ENCODE measurements at places on chromosomes 7 and 10.

- no peak for DNase-seq
These were observed 143.4 kb downstream of the TPST1 start for GRCh38 chr7:66348531-66348930.

GRCh38 chr10:16867990-16868389, 50.8 kb upstream of the RSU1 start:
- no peak for DNase-seq

DNA sequence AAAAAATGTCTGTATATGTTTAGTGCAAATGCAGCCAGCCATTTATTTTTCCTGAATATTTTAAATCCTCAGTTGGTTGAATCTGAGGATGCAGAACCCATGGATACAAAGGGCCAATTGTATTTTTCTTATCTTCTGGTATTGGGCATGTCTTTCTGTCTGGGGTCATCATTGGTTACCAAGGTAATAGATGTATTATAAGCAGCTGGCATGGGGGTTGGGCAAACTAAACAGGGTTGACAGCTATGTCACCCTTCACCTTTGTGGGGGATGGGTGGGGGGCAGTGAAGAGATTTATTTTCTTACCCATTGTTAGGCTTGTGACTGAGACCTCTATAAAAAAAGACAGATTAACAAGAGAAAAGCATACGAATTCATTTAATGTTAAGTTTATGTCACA, 38.8 kb downstream of the CDHR3 start:
- DNase-seq = no peak

- no peak for DNase-seq
These were observed 12.3 kb downstream of the STX1A start for GRCh38 chr7:73707045-73707631.

- DNase-seq = no peak
These were observed 10.8 kb upstream of the PVRIG start for GRCh38 chr7:100208911-100209408.

DNA sequence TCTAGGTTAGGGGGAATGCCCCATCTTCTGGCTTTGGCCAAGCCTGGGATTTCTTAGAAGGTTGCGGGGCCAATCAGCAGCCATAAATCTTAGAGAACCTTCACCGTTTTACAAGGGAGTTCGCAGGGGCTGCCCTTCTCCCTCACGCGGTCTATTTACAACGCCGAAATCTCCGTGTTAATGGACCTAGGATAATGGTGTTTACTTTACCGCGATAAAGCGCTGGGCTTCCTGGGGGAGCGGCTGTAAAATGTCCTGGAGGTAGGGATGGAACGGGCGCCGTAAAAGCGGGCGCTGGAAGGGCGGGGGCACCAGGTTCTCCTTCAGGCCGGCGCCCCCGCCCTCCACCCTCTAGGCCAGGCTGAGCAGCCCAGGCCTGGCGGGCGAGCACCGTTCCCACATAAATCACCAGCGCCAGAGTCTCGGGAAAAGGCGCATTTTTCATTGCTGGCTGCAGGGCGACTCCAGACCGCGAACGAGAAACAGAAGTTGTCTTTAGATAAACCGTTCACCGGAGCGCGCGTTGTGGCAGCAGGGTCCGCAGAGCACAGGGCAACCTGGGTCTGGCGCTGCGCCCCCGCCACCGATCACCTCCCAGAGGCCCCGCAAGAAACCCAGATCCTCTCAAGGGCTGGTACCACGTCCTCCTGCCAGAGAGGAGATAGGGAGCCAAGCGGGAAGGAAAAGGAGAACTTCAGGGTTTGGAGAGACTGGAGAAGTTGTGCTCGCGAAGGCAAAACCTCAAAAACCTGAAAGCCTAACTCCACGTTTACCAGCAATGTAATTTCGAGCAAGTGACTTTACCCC, 12.5 kb upstream of the NKX2-3 start:
- DNase-seq = no peak

DNA sequence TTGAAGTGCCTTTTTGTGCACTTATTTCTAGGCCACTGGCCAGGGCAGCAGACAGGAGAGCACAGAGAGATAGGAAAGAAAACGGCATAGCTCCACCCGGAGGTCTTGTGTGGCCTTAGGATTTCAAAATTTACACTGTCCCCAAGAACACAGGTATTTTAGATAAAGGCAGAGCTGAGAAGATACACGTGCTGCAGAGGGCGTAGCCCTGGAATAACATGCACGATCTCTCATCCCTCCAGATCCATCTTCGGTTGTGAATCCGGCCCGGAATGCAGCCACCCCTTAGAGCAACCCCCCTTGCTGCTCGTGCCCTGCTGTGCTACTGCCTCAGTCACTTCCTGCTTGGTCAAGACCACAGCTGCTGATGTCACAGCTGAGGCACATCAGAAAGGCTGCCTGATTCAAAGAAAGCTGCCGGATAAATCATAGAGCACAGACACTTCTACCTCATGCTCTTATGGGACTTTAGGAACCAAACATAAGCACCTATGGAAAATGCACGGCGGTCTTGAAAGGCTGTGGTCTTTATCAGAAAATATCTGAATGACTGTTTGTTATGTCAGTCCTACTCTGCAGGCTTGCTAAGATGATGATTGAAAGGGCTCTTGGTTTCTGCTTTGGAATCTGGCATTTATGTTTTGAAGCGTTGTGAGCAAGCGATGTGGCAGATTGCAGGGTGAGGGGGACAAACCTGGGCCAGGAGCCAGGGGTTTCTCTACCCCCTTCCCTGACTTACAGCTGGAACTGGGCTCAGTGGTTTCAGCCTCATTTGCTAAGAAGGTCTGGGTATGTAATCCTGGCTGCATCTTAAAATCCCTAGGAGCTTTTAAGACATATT, 152.0 kb downstream of the SVIL start:
- no peak for DNase-seq

DNA sequence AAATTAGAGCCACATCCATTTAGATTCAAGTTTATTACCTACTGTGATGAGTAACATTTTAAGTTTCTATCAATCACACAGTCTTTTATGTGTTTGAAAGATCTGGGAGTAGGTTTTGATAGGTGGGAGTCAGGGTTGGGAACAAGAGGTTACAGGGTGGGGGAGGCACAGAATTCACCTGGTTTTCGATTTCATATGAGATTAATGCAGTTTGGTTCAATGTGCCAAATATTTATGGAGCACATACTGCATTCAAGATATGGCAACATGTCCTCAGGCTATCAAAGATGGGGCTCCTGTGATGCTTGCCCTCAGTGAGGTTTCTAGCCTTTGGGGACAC, 564.1 kb downstream of the SUGCT start:
- DNase-seq = no peak

GRCh38 chr7:151623766-151624165, 104.1 kb upstream of the RHEB start:
- DNase-seq = no peak

DNA sequence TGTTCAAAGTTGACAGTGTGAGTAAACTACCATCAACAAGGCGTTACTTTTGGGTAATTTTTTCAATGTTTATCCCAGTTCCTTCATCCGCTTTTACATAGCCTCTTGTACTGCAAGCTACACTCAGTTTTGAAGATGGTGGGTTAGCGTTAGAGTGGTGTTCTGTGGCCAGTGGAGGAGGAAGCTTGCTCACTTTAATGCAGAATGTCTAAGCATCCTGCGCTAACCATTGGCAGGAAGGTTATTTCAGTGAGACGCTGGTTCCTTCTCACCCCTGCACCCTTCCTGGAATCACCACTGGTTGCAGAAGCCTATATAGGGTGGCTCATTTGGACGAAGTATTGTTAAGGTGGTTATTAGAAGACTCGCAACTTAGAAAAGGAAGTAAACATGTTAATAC, 159.1 kb downstream of the CELF2 start:
- DNase-seq = no peak

DNA sequence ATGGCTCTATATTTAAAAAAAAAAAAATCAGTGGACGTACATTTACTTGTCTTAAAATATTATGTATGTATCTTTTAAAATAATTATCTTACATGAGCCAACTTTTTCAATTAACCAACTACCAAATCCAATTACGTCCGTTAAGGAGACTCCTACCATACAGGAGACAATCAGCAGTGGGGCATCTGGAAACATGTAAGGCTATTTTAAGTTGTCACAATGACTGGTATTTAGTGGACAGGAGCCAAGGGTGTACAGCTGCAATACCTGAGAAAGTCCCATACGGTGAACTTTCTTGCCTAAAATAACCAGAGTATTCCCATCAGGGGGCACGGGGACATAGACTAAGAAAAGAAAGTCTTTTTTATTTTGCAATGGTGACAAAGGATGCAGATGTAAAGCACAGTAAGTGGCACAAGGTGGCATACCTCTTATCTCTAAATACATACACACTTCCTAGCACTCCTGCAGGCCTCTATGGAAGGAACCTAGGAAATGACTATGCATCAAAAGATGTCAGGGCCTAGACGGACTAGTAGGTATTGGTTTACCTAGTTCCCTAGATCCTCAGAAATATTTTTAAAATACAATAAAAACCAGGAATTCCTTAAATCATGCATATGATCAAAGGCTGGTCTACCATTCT, 16.0 kb upstream of the TLL2 start:
- no peak for DNase-seq

DNA sequence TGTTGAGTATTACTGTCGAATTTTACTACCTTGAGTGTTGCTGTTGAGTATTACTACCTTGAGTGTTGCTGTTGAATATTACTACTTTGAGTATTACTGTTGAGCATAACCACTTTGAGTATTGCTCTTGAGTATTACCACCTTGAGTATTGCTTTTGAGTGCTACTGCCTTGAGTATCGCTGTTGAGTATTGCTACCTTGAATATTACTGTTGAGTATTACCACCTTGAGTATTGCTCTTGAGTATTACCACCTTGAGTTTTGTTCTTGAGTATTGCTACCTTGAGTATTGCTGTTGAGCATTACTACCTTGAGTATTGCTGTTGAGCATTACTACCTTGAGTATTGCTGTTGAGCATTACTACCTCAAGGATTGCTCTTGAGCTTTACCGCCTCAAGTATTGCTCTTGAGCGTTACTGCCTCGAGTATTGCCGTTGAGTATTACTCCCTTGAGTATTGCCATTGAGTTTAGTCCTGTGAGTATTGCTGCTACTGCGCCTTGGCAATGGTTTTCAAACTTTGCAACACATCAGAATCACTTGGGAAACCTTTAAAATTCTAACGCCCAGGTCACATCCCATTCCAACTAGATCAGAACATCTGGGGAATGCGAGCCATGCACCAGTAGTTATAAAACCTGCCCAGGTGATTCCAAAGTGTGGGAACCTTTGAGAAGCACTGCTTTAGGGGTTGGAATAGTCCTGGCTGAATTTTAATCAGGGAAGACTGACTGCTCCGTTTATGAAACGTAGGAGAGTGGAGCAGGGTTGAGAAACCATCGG, 61.7 kb downstream of the TCF7L2 start:
- no peak for DNase-seq

DNA sequence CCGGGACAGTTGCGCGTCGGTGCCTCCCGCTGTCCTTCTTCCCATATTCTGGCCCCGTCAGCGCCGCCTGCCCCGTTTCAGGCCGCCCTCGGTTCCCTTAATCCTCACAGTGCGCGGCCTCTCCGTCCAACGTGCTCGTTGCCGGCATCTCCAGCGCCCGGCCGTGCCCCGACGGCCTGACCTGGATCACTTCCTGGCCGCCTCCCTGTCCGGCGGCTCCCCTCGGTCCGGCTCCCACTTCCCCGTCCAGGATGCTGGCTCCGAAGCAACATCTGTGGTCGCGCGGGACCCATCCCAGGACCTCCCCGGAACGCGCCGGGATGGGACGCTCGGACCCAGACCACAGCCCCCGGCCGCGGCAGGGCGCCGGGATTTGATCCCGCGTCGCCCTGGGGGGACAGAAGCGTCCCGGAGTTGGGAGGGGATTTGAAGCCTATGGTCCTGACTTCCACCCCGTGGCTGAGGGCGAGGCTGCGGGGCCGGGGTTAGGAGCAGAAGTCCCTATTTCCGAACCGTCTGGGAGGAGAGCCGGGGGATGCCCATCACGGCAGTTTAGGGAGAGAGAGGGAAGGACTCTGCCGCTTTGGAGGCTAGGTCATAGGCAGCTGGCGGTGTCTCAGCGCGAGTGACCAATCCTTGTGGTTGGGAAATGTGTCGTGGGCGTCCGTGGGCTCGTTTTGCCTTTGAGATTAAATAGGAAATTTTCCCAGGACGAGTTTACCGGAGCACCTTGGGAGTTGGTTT, 53.8 kb downstream of the KCTD7 start:
- peak; percentile 9 for DNase-seq

DNA sequence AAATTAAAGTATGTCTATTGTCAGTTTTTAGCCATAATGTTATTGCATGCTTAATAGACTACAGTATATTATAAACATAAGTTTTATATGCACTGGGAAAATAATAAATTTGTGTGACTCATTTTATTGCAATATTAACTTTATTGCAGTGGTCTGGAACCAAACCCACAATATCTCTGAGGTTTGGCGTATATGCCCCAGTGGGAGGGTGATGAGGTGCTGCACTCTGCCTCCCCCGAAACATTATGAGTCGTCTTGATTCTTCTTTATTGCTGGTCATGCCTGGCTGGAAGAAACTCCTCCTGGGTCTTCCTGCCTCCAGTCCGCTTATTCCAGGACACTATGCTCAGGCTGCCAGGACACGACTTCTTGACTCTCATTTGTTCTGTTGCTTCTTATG, 88.4 kb downstream of the MTPN start:
- no peak for DNase-seq

- no peak for DNase-seq
These were observed 35.2 kb upstream of the YAE1 start for GRCh38 chr7:39530971-39531370.

DNA sequence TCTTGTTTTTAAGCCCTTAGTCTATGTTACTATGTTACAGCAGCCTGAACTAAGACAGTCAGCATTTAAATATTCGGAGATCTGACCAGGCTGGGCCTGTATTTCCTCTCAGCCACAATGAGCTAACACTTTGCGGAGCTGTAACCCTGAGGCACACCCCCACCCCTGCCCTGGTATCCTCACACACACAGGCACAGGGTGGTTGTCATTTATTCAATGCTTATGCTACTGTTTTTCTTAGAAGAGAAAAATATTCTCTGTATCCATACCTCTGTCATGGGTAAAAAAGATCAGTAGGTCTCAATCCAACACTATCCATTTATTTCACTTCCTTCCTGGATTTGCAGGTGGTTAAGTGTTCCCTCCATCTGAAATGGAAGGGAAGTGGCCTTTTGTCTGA, 80.3 kb upstream of the TRIL start:
- DNase-seq = no peak

GRCh38 chr10:68176797-68177196, 55.1 kb downstream of the ATOH7 start:
- DNase-seq = no peak

DNA sequence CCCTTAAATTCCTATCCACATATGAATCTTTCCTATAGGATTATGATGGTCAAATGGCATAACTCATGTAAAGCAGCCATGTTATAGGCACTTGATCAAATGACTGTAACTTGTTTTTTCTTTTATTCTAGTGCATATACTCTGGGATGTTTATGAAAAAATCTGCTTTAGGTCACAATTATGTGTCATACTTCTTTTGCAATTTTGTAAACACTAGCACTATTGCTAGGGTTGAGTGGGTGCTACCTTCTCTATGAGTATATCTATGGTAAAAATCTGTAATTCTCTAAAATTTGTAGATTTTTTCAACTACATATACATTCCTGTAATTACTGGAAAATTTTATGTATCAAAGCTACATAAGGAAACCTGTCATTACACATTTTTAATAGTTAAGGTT, 50.0 kb downstream of the HGF start:
- no peak for DNase-seq

GRCh38 chr10:97570146-97570788, 2.3 kb upstream of the ANKRD2 start:
- no peak for DNase-seq
